ENCODE measurements at places on chromosomes 1 and 21.

DNA sequence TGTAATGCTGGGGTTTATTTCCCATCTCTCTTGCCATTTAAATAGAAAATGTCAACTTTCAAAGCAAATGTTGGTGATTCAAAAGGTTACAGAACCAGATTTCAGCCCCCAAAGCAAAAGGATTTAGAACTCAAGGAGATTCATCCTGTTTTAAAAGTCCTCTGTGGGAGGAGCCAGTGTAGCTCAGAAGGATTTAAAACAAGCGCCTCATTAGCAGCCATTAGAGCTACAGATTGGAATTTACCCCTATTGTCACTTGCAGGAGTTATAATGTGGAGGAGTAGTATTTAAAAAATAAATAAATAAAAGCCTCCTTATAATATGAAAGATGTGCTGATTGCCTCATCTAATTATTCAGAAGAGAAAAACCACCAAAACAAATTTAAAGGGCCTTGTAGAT is 107.8 kb downstream of the LAMC2 start:
- H3K4me3 ChIP-seq, result no peak overlapping the region
- H3K36me3 ChIP-seq, result no peaks in the 10 kb centered on the region
- no peak for DNase-seq
- H3K27ac ChIP-seq, result no peak overlapping the region

GRCh38 chr1:43979528-43980254 is 681 bp downstream of the B4GALT2 start:
- DNase-seq, result peak; percentile 60
- H3K4me1 ChIP-seq, result peaks cover 45% of the 10 kb centered on the region
- peaks cover 40% of the 10 kb centered on the region for H3K36me3 ChIP-seq
- H3K27me3 ChIP-seq, result peaks cover 2% of the 10 kb centered on the region

DNA sequence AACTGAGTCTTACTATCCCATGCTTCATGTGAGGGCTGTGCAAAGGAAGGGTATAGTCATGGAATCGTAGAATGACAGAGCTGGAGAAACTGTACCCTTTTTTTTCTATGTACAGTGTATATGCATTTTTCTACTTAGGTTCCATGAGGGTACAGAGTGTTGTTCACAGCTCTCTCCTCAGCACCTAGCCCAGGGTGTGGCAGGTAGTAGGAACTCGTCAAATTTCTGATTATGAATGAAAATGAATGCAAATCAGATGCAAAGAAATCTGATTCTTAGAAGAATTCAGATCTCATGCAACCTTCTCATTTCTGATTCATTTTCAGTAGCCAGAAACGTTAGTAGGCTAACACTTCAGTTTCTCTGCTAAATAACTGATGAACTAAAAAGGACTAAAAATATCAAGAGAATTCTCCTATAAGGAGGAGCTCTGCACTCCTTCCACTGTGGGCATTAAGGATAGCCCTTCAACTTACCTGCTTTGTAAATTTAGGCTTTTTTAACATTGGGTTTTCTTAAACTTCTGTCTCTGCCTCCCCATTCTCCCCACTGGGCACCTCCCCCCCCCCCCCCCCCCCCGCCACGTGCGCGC is 18.0 kb upstream of the HHAT start:
- peaks cover 7% of the 10 kb centered on the region for H3K27me3 ChIP-seq
- H3K36me3 ChIP-seq, result no peaks in the 10 kb centered on the region
- no peak overlapping the region for H3K27ac ChIP-seq
- H3K4me3 ChIP-seq, result peak overlapping the region; percentile 76

DNA sequence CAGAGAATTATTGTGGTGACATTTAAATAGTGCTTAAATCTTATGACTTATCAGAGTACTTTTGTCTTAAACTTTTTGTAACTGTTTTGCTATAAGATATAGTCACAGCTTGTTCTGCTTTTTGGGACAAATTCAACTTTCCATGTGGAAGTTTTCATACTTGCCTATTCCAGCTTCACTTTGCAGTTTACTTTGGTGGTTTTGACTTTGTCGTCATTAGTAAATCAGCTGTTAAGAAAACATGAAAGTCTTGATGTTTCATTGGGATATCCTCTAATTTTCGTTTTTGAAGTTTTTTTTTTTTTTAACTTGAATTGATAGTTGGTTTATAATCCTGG is 31.3 kb downstream of the SDCCAG8 start:
- DNase-seq, result no peak
- H3K4me3 ChIP-seq, result no peak overlapping the region

DNA sequence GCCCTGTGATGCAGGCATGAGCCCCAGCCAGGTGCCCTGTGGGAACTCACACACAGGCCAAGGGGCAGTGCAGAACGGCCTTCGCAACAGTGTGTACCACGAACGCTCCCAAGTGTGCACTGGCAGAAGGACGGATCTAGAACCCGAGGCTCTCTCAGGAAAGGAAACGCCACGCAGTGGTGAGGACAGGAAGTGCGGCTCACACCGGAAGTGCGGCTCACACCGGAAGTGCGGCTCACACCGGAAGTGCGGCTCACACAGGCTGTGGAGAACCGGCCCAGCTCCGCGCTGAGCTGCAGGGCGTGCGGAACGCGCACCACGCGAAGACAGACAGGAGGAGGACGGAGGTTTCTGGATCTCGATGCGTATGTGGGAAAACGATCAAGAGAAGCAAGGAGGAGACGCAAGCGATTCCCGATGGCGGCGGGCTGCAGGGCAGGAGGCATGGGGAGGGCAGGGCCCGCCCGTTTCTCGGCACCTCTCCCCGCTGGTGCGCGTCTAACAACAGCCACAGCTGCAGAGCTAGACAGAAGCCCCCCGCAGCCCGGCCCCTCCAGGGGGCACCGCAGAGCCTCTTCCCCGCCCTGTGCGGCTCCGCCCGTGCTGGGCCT is 35.9 kb upstream of the TMEM52 start:
- peaks cover 18% of the 10 kb centered on the region for H3K27me3 ChIP-seq
- H3K4me1 ChIP-seq, result peaks cover 8% of the 10 kb centered on the region
- peaks cover 2% of the 10 kb centered on the region for H3K36me3 ChIP-seq
- H3K4me3 ChIP-seq, result peak overlapping the region; percentile 29

GRCh38 chr1:245823408-245824147 is 668.8 kb downstream of the KIF26B start:
- H3K27ac ChIP-seq, result no peak overlapping the region
- DNase-seq, result no peak
- H3K36me3 ChIP-seq, result peaks cover 25% of the 10 kb centered on the region
- no peaks in the 10 kb centered on the region for H3K27me3 ChIP-seq
- no peaks in the 10 kb centered on the region for H3K4me1 ChIP-seq
- H3K4me3 ChIP-seq, result no peak overlapping the region

Data from activated naive CD8-positive, alpha-beta T cell treated with anti-CD3 and anti-CD28 coated beads, Interleukin-2, amount 50 U/mL, for 24 hours (primary cell).